ENCODE measurements at places on chromosomes 7 and 10.

DNA sequence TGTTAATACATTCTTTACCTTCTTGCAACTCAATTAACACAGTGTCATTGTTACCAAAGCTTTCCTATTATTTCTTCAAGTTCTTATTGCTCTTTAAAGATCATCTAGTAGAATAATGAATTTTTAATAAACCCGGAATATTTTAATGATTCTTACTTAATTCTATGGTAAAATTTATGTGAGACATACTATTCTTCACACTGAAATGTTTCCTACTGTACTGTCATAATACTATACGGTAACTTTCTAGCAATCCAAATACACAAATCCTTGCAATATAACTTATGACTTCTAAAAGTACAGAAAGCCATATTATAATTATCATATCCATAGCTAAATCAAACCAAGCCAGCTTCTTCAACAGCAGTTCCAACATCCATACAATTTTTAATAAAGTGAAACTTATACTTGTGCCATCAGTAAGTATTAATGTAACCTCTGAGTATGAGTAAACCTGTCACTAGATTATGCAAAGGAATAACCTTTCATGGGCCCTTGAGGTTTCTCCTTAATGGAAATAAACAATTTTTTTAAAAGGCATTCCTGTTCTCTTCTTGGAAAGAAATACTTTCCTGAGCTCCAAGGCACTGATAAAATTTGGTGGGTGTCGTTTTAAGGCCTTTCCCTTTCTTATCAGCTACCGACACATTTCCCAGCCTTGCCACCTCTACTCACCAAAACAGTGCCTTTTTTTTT lies 87.4 kb downstream of the IMMP2L start:
- no peak for DNase-seq

DNA sequence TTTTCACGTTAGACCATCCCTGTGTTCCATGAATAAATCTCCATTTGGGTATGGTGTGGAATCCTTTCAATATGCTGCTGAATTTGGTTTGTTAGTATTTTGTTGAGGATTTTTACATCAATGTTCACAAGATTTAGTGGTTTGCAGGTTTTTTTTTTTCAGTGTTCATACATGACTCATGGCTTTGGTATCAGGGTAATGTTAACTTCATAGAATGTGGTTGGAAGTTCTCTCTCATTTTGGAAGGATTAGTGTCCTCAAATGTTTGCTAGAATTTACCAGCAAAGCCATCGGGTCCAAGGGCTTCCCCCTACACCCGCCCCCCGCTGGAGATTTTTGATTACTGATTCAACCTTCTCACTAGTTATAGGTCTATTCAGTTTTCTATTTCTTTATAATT lies 398.0 kb downstream of the NXPH1 start:
- no peak for DNase-seq

DNA sequence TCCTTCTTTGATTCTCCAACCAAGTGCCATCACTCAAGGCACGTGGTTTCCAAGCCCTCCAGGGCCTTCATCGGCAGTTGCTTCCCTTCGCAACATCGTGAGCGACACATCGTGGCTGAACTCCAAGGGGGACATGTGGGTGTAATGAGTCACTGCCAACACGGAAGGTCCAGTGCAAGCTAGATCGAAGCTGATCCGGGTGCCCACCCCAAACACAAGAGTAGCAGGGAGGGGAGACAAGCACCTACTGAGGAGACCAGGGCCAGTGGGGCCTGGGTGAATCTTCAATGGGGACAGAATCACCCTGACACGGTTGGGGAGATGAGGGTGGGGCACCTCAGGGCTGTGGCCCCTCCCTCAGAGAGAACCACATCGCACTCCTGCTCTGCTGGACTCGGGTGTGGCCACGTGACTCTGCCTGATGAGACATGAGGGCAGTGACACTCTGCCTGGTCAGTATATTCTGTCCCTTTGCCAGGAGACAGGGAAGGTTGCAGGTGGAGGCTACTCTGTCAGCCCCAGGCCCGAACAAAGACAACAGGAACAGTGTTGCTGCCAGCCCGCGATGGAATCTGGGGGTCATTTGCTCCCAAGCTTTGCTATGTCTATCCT lies 36.8 kb upstream of the HSPA12A start:
- no peak for DNase-seq

DNA sequence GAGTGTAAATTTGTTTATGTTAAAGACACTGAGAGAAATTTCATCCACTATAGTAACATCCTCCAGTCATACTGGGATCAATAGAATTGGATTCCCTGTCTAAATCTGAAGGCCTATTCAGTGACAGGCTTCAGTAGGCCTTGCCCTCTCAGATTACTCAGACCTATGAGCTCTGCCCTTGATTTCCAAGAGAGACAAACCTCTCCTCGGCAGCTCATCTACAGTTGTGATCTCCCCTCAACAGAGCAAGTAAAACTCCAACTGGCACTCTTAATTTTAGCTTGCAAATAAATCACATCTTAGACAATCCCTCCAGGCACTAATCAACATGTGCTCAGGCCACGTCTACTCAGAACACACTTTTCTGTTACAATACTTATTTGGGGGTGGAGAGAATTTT lies 1191.4 kb upstream of the PHF14 start:
- no peak for DNase-seq

DNA sequence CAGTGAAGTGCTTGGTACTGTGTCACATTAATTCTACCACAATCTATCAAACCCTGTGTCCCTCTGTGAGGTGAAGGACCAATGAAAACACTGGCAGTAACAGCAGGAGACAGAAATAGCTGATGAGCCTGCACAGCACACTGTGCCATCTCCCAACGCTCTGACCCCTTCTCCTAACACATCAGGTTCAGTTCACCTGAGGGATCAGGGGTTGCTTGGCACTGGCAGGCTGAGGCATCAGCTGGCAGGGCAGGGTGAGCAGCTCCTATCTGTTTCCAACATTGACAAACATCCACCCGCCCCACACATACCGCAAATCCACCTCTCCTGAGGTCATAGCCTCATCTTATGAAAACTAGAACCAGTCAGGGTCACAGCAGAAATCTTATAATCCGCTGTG lies 120.9 kb downstream of the ICA1 start:
- DNase-seq = no peak

- DNase-seq = no peak
These were observed 210.3 kb downstream of the DNAJB6 start for GRCh38 chr7:157547102-157547501.

GRCh38 chr7:39005036-39005435 lies 27.3 kb downstream of the POU6F2 start:
- no peak for DNase-seq

Measured in activated CD4-positive, alpha-beta T cell treated with anti-CD3 and anti-CD28 coated beads for 4 hours (primary cell).